ENCODE measurements at places on chromosomes 7 and 10.

- DNase-seq, result no peak
These were observed 100.2 kb upstream of the GPR26 start for GRCh38 chr10:123565691-123566660.

GRCh38 chr7:98229991-98230745, 18.9 kb downstream of the BHLHA15 start:
- DNase-seq, result no peak

DNA sequence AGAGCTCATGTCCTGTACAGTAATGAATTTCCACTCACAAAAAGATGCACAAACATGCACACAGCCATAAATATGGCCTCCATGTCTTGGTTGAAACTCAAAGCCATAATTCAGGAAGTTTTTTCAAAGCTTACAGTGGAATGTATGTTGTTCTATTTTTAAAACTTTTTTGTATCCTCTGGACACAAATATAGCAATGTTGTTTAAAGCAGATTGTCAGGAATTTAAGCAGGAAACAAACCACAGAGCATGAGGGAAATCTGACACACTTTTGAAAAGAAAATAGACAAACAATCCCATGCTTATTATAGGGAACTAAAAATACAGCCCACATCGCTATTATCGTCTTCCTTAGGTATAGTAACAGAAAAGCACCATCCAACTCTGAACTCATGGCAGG, 21.5 kb downstream of the LRRN3 start:
- no peak for DNase-seq

DNA sequence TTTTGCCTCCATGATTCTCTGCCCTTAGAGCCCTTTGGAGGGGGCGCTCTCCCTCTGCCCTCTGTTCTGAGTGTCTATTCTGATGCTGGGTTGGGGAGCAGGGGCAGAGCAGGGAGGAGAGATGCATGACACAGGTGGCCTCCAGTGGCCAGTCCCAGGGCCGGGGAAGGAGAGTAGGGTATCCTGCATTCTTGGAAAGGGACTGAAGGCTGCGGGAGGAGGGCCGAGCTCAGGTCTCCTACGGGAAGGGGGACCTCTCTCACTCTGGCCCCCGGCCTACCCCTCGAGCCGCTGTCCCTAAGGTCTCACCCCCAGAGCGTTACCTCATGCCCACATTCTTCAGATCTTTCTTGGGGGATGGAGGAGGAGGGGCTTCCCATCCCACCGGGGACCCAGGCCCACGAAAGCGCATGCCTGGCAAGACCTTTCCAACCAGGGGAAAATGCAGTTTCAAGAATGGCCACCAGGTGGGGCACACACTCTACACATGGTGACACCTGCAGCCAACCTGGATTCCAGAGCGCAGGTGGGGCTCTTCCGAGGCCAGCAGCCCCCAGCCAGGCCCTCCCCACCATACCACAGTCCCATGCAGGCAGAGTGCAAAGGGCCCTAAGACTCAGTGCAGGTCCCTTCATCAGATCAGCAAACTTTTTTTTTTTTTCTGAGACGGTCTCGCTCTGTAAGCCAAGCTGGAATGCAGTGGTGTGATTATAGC, 86.4 kb downstream of the MYL10 start:
- no peak for DNase-seq

DNA sequence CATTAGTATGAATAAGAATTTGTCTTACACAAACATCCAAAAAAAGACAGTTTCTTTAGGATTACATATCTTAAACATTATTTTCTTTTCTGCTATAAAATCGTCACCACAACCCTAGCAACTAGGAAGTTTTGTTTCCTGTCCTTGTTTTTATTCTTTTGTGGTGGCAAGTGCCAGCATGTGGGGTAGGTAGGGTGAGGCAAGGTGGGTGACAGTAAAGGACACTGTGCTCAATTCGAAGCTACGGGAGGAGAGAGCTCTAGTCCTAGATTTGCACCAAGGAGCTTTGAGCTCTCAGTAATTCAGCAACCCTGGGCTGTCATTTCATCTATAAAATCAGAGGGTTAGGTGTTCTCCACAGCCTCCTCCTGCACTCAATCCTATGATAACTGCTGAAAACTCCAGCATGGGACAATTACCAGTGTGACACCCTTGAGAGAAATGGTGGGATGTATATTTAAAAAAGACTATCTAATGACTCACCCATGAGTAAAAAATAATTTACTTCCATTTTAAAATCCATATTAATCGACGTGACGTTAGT, 187.1 kb downstream of the FAM107B start:
- DNase-seq, result no peak

- no peak for DNase-seq
These were observed 740.5 kb downstream of the PCDH15 start for GRCh38 chr10:54060572-54060971.

GRCh38 chr7:94998266-94999068, 91.1 kb downstream of the PPP1R9A start:
- no peak for DNase-seq

- DNase-seq, result no peak
These were observed 199.7 kb downstream of the ANK3 start for GRCh38 chr10:60189861-60190475.

DNA sequence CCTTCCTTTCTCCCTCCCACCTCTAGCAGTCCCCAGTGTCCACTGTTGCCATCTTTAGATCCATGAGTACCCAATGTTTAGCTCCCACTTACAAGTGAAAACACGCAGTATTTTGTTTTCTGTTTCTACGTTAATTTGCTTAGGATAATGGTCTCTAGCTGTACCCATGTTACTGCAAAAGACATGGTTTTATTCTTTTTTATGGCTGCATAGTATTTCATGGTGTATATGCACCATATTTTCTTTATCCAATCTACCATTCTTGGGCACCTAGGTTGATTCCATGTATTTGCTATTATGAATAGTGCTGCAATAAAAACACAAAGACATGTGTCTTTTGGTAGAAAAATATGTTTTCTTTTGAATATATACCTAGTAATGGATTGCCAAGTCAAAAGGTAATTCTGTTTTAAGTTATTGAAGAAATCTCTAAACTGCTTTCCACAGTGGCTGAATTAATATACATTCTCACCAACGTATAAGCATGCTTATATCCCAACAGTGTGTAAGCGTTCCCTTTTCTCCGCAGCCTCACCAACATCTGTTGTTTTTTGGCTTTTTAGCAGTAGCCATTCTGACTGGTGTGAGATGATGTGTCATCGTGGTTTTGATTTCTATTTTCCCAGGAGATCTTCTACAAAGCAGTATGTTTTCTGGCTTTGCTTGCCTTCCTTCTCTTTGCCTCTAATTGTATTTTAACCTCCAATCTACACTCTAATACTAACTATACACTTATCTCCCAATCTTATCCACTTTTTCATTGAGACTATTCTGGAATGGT, 179.5 kb upstream of the PHF14 start:
- DNase-seq, result no peak

- DNase-seq, result no peak
These were observed 60.4 kb upstream of the ADO start for GRCh38 chr10:62744136-62744535.

DNA sequence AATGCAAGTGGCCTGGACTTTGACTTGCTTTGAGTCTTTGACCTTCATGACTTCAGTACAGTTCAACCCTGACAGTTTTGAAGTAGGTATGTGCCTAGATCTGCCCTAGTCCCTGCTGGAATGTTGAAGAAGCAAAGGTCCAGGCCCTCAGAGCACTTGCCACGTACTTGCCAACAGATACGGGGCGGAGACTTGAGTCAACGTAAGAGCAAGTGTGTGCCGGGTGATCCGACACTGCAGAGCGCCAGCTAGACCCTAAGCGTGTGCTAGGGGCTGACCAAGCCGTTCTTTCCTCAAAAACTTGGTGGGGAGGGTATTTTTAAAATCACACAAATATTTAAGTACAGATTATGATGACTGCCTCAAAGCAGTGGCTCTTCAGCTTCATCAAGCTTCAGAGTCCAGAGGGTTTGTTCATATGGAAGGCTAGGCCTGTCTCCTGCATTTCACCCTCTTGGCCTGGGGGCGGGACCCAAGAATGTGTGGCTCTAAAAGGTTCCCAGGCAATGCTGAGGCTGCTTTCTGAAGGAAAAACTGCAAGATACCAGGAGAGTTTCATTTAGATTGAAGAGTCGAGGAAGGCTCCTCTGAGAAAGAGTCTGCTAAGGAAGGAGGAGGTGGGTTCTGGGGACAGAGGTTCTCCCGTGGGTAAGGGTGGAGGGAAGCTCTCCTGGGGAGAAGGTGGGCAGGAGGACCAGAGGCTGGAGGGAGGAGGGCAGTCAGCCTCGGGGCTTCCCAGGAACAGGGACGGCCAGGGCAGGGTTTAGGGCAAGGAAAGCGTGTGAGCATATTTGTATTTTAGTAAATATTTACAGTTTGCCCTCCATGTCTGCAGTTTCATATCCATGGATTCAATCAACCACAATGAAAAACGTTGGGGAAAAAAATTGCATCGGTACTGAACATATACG, 160.3 kb downstream of the EGFR start:
- no peak for DNase-seq

DNA sequence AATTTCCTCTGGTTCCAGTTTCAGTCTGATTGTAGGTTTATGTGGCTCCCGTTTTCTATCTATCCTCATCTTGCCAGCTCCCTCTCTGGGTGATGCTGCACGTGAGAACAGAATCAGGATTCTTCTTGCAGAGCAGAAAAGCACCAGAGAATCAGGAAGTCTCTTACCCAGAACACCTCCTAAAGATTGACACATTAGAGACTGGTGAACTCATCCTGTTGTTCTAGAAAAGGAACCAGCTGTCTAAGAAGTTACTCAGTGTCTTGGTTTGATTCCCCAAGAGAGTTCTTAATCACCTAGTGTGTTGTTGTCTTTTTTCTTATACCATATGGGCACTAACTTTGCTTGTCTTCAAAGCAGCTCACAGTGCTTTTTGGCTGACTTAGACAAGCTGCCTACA, 152.4 kb downstream of the DGKI start:
- DNase-seq, result no peak

DNA sequence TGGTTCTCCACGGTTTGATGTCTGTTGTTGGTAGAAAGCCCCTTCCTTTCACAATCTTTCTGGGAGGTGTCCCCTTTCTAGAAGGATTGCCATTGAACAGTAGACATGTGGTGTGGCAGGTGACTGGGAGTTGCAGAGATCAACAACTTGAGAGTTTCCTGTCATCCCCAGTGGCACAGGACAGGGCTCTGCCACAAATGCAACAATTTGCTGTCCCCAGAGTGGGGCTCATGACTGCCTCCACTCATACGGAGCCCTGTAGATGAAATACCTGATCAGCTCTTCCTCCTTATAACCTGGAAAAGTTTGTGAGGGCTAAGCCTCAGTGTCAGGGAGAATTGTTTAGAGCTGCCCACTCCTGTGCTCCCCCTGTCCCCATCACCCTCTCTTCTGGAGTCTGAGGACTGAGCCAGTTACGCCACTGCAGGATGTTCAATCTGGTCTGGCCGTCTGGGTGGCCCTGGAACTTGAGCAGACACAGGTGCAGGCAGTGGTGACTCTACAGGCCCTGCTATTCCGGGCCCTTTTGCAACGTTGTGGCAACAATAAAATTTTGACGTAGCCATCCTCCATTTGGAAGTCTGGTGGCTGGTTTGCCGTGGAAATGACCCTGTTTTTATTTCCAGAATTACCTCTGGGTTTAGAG, 6.5 kb downstream of the DBNL start:
- no peak for DNase-seq

GRCh38 chr10:111087968-111088505, 11.2 kb downstream of the ADRA2A start:
- no peak for DNase-seq

DNA sequence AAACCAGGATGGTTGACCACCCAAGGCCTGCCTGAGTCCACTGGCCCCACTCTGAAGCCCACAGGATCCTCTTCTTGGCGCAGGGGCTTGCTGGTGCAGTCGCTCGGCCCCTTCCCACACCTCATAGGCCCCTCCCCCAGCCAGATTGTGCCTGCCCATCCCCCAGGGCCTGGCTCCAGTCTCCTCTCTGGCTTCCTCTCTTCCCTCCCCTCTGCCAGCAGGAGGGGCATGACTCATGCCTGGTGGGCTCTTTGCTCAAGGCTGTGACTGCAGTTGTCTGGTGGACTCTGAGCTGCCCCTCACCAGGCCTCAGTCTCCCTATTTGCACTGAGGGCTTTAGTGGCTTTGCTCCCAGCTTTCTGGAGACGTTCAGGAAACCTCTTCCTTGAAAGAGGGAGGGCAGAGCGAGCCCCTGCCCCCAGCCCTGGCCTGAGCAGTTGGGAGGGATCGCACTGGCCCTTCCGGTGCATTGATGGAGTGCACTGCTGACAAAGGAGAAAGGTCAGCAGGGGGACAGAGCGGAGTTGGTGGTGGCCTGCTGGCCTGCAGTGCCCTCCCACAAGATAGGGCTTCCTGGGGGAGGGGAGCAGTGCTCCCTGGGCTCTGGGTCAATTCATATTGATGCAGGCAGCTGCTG, 60.7 kb downstream of the ZMIZ1 start:
- DNase-seq, result no peak

GRCh38 chr10:1299041-1299726, 243.0 kb downstream of the WDR37 start:
- no peak for DNase-seq

GRCh38 chr10:75205908-75206307, 4.7 kb upstream of the VDAC2 start:
- DNase-seq, result no peak

GRCh38 chr7:124758327-124758726, 7.3 kb downstream of the GPR37 start:
- DNase-seq, result no peak

- DNase-seq, result no peak
These were observed 75.9 kb downstream of the FAM204A start for GRCh38 chr10:118266098-118266748.

DNA sequence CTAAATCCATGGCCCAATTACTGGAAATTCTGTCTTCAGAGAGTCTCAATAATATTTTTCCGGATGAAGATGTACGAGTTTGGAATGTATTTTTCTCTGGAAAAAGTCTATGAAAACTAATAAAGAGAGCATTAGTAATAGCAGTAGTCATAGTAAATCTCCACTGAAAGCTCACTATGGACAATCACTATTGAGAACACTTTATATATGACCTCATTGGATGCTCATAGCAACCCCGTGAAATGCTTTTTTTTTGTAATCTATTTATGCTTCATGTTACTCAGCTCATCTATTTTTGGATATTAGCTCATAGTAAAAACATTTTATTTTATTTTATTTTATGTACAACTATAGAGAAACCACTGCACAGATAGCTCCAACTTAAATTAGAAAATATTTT, 94.3 kb upstream of the MYO3A start:
- DNase-seq, result no peak

DNA sequence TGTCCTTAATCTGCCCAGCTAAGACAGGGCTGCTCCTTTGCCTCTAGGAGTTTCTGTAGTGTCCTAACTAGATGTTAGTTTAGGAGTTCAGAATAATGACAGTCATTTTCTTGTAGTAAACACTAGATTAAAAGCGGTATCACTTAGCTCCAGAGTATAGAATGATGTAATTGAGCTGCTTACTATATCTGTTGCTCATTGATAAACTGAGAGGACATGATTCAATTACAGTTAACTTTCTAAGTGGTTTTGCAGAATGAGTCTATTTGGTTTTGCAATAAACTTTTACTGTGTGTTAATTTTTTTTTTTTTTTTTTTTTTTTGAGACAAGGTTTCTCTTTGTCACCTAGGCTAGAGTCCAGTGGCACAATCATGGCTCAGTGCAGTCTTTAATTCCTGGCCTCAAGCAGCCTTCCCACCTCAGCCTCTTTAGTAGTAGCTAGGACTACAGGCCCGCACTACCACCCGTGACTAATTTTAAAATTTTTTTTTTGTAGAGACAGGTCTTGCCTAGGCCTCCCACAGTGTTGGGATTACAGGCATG, 1.8 kb downstream of the STMP1 start:
- no peak for DNase-seq

- no peak for DNase-seq
These were observed 13.1 kb upstream of the IMPDH1 start for GRCh38 chr7:128422842-128423241.

Data from esophagus squamous epithelium (tissue), 5 donors.